ENCODE measurements at places on chromosomes 3 and 15.

DNA sequence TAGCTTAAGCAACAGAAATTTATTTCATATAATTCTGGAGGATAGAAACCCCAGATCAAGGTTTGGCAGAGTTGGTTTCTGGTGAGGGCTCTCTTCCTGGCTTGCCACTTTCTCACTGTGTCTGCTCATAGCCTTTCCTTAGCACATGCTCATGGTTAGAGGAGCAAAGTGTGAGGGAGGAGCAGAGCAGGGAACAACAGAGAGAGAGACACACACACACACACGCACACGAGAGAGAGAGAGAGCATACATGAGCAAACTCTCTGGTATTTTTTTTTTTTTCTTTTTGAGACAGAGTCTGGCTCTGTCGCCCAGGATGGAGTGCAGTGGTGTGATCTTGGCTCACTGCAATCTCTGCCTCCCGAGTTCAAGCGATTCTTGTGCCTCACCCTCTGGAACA lies 36.8 kb upstream of the ZDHHC23 start:
- H3K27ac ChIP-seq, result no peak overlapping the region
- no peaks in the 10 kb centered on the region for H3K36me3 ChIP-seq
- no peaks in the 10 kb centered on the region for H3K4me1 ChIP-seq
- no peak for DNase-seq

GRCh38 chr3:188690064-188690463 lies 481.7 kb upstream of the TPRG1 start:
- H3K4me1 ChIP-seq, result peaks cover 3% of the 10 kb centered on the region
- DNase-seq, result no peak
- no peaks in the 10 kb centered on the region for H3K36me3 ChIP-seq
- no peaks in the 10 kb centered on the region for H3K27me3 ChIP-seq
- no peak overlapping the region for H3K4me3 ChIP-seq
- H3K27ac ChIP-seq, result no peak overlapping the region

- H3K4me1 ChIP-seq, result no peaks in the 10 kb centered on the region
- H3K36me3 ChIP-seq, result no peaks in the 10 kb centered on the region
- H3K27ac ChIP-seq, result no peak overlapping the region
- no peaks in the 10 kb centered on the region for H3K27me3 ChIP-seq
- DNase-seq, result no peak
These were observed 15.7 kb upstream of the GXYLT2 start for GRCh38 chr3:72872183-72872582.

DNA sequence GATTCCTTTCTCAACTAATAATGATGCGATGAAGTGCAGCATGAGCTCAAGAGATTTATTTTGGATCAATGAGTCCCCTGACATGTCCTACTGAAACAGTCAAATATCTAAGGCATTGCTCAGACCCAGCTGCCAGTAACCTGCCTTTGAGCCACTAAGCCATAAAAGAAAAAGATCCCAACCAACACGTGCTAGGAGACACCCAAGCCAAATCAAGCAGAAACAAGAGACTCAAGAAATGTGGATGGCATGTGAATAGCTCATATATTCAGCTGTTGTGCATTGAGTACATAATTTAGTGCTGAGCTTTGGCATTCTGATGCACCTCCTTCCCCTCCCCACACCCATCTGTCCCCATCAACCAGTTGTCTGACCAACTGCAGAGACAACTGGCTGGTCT lies 29.2 kb downstream of the GJD2 start:
- H3K36me3 ChIP-seq, result no peaks in the 10 kb centered on the region
- H3K4me3 ChIP-seq, result no peak overlapping the region
- H3K27me3 ChIP-seq, result peaks cover 3% of the 10 kb centered on the region
- DNase-seq, result no peak
- H3K27ac ChIP-seq, result no peak overlapping the region

DNA sequence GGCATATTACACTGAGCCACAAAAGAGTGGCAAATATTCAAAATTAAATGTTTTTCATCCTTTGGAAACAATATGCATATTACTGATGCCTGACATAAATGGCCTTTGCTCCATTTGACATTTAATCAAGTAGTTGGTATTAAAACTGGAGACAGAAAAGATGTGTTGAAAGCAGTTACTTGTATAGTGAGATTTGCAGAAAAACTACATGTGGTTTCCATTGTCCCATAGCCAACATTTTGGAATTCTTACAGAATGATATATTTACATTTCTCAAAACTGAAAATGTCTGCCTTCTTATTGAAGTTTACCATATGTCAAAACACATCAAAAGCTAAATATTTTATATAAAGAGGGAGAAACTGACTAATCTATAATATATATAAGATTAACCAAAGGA lies 21.6 kb downstream of the SHOX2 start:
- H3K4me1 ChIP-seq, result no peaks in the 10 kb centered on the region
- DNase-seq, result no peak
- no peak overlapping the region for H3K4me3 ChIP-seq
- H3K27me3 ChIP-seq, result no peaks in the 10 kb centered on the region

DNA sequence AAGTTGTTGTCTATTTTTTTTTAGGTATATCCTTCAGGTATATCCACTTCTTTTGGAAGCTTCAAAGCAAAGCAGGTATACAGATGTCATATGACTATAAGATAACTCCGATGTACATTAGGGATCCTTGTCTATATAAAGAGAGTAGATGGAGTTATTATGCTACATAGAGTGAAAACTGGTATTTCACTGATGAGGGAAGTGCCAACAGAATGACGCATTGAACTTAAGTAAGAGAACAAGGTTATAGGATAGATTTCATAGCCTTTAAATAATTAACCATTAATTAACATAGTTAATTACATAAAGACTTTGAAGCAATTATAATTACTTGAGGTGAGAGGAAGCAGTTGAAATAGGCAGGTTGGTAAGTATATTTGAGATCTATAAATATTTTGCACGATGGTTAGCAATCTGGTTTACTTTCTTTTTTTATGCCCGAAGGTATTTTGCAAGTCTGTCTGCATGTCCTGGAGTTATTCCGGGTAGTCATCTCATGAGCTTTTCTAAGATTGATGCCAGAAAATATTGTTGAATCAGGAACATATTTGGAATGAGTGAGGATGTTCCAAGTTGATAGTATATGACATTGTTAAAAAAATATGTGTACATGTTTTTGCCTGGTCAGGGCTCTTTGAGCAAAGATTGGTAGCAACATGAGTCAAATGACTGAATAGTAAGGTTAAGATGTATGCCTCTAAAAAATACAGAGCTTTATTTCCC lies 299.5 kb upstream of the KCNMB2 start:
- H3K4me3 ChIP-seq, result no peak overlapping the region
- H3K36me3 ChIP-seq, result no peaks in the 10 kb centered on the region
- DNase-seq, result no peak
- H3K27ac ChIP-seq, result no peak overlapping the region
- H3K27me3 ChIP-seq, result no peaks in the 10 kb centered on the region
- no peaks in the 10 kb centered on the region for H3K4me1 ChIP-seq

GRCh38 chr3:84963137-84963536 lies 4.3 kb downstream of the CADM2 start:
- no peak overlapping the region for H3K4me3 ChIP-seq
- H3K4me1 ChIP-seq, result peaks cover 7% of the 10 kb centered on the region
- H3K27ac ChIP-seq, result no peak overlapping the region
- no peaks in the 10 kb centered on the region for H3K36me3 ChIP-seq

GRCh38 chr3:155651489-155652218 lies 93.2 kb downstream of the PLCH1 start:
- no peaks in the 10 kb centered on the region for H3K36me3 ChIP-seq
- peaks cover 7% of the 10 kb centered on the region for H3K4me1 ChIP-seq
- H3K4me3 ChIP-seq, result no peak overlapping the region
- no peak for DNase-seq
- no peak overlapping the region for H3K27ac ChIP-seq

DNA sequence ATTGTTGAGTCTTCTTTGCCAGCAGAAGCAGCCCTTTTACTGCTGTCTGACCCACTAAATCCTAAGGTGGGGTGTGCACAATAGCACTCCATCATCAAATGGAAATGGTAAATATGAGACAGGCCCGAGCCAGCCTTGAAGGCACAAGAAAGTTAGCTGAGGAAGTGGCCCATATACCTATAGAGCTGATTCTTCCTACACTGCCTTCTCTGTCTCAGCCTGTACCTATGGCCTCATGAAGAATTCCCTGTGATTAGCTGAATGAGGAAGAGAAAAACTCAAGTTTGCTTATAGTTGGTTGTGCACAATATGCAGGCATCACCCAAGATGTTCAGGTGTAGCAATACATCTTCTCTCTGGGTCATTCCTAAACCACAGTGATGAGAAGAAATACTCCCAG lies 31.7 kb upstream of the XCR1 start:
- no peaks in the 10 kb centered on the region for H3K36me3 ChIP-seq
- no peak overlapping the region for H3K27ac ChIP-seq
- H3K4me3 ChIP-seq, result no peak overlapping the region
- no peak for DNase-seq
- peaks cover 16% of the 10 kb centered on the region for H3K4me1 ChIP-seq
- no peaks in the 10 kb centered on the region for H3K27me3 ChIP-seq

DNA sequence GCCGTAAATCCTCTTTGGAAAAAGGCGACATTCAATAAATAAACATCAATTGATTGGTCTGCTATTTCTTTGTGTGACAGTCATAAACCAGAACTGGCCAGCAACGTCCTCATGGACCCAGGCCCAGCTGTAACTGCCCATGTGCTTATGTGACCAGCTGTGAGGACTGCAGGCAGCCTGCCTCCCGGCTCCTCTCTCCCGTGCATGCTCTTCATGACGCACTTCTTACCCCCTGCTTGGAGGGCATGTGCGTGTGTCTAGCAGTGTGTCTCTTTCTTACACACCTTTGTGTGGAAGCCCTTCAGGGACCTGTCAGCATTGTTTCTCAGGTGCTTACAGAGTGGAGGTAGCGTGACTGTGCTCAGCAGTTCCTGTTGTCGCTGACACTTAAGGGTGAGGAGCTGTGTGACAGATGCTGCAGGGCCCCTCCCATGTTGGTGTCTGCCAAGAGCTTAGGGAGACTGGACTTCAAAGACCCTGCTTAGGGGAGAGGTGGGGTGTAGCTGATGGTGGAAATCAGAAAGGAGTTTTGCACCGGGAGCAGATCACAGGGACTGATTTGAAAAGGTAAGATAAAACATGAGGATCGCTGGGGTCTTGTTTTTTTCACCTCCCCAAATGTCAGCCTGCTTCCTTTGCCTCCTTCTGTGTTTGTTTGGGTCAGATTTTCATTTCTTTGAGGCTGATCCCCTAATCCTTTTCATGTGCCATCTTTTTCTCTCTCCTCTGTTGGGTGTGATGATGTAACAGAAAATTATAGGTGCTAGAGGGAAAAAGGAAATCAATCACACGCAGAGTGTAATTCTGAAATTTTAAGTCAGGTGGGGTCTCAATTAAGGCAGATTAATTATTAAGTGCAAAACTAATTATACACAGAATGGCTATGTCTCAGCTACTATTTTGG lies 2.1 kb downstream of the PODXL2 start:
- H3K27ac ChIP-seq, result no peak overlapping the region
- peaks cover 6% of the 10 kb centered on the region for H3K4me1 ChIP-seq
- no peak overlapping the region for H3K4me3 ChIP-seq
- H3K36me3 ChIP-seq, result no peaks in the 10 kb centered on the region
- no peak for DNase-seq
- no peaks in the 10 kb centered on the region for H3K27me3 ChIP-seq

DNA sequence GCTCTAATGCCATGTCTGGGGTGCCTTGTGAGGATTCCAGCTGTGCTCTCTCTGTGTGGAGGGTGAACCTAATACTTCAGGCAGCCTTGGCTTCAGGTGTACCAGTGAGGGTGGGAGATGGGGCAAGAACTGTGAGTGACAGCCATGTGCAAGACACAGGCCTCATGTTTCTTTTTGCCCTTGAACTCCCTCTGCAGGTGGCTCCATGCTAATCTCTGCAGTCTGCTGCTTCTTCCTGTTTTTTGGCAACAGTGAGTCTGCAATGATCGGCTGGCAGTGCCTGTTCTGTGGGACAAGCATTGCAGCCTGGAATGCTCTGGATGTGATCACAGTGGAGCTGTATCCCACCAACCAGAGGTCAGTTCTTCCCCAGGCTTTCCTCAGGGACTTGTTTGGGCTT lies 189.3 kb downstream of the SV2B start:
- no peaks in the 10 kb centered on the region for H3K27me3 ChIP-seq
- DNase-seq, result no peak
- H3K4me3 ChIP-seq, result no peak overlapping the region
- H3K36me3 ChIP-seq, result no peaks in the 10 kb centered on the region

DNA sequence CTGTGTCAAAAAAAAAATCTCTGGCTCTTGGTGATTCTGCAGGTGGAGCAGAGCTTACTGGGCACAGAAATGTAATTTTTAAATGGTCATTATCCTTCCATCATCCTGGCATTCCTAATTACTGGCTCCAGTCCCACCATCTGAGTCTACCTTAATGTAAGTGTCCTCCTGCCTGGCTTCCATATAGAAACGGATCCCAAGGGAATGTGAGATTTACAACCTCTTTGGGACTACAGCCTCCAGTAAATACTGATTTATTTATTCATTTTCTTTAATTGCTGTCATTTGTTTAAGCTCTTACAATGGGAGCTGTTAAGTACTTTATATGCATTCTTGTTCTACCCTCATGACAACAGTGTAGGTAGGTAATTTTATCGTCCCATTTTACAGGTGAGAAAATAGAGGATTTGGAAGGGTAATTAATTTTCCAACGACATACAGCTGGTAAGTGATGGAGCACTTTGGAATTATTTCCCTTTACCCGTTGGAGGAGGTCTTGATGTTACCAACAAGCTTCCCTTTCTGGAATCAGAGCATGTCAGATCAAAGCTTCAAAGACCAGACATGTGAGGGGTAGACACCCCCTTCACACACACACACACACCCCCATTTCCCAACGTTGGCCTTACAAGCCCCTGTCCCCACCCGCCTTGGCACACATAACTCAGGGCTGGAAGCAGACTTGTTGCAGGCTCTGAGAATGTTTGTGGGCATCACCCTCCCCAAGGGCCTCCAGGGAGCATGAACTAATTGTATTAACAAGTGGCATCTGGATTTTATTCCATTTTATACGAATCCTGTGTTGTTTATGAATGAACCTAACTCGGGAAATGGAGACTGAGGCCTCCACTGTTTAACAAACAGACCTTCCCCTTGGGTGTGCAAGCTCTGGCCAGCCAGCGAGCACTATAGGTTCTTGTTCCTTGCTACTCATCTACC lies 116.9 kb downstream of the ALDH1A2 start:
- H3K27ac ChIP-seq, result no peak overlapping the region
- H3K27me3 ChIP-seq, result no peaks in the 10 kb centered on the region
- no peaks in the 10 kb centered on the region for H3K4me1 ChIP-seq
- no peak for DNase-seq
- H3K36me3 ChIP-seq, result no peaks in the 10 kb centered on the region

GRCh38 chr3:8532251-8532871 lies 30.7 kb downstream of the LMCD1 start:
- H3K27me3 ChIP-seq, result no peaks in the 10 kb centered on the region
- no peak for DNase-seq
- H3K36me3 ChIP-seq, result no peaks in the 10 kb centered on the region
- no peak overlapping the region for H3K27ac ChIP-seq
- H3K4me3 ChIP-seq, result no peak overlapping the region

- H3K27ac ChIP-seq, result no peak overlapping the region
- no peak for DNase-seq
- no peak overlapping the region for H3K4me3 ChIP-seq
- H3K27me3 ChIP-seq, result no peaks in the 10 kb centered on the region
- H3K36me3 ChIP-seq, result no peaks in the 10 kb centered on the region
- peaks cover 14% of the 10 kb centered on the region for H3K4me1 ChIP-seq
These were observed 4.4 kb downstream of the ACAP2 start for GRCh38 chr3:195438371-195438770.
